ENCODE measurements at places on chromosomes 3 and 15.

DNA sequence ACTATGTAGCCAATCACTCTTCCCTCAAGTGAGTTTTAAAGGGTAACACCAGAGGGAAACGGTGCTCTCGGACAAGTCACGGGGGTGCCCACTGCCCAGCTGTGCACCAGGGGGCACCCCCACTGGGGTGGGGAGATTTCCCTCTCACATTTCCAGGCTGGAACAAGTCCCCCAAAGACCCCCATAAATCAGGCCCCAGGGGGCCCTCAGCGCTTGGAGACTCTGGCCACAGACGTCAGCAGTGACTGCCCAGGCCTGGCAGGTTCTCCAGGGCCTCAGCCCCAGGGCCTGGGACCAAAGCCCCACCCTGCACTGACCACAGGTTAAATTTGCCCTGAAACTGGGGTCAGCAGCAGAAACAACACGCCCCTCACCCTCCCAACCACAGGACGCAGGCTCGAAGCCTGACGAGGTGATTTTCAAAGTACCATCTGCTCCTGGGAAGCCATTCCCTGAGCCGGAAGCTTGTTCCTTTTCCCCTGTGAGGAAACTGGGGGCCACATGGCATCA, 17.0 kb downstream of the XXYLT1 start:
- DNase-seq = no peak

DNA sequence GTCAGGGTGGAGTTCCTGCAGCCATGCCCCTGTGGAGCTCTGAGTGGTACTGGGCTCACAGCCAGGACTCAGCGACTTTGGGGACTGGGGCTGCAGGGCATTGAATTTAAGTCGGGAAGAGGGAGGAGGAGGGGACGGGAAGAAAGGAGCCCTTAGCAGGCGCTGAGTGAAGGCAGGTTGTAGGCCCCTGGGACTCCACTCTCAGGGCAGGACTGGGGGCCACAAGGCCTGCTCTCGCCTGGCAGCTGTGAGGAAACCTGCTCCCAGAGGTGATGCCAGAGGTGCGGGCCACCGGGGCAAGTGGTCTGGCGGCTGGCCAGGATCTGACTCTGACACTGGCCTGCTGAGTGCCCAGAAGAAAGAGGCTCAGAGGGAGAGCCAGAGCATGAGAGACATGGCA, 73.5 kb downstream of the EPHB3 start:
- DNase-seq = peak; percentile 25

GRCh38 chr3:197906023-197906849, 43.8 kb upstream of the RPL35A start:
- peak; percentile 72 for DNase-seq

GRCh38 chr15:31560643-31561042, 234.0 kb downstream of the KLF13 start:
- no peak for DNase-seq

DNA sequence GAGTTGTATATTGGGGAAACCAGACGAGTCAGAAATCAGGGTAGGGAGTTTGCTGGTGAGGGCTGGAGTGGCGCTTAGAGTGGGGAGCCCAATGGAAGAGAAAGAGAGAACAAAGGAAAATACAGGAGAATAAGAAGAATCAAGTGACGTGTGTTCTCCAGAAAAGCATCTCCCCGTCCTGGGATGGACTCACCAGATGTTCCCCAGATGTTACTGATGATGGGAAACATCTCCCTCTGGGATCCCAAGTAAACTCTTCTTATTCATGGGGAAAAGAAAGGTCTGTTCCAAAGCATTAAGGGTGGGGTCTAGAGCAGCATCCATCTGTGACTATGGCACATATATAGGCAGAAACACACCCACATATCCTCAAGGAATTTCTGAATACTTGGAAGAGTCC, 3.0 kb upstream of the CSRNP1 start:
- no peak for DNase-seq

DNA sequence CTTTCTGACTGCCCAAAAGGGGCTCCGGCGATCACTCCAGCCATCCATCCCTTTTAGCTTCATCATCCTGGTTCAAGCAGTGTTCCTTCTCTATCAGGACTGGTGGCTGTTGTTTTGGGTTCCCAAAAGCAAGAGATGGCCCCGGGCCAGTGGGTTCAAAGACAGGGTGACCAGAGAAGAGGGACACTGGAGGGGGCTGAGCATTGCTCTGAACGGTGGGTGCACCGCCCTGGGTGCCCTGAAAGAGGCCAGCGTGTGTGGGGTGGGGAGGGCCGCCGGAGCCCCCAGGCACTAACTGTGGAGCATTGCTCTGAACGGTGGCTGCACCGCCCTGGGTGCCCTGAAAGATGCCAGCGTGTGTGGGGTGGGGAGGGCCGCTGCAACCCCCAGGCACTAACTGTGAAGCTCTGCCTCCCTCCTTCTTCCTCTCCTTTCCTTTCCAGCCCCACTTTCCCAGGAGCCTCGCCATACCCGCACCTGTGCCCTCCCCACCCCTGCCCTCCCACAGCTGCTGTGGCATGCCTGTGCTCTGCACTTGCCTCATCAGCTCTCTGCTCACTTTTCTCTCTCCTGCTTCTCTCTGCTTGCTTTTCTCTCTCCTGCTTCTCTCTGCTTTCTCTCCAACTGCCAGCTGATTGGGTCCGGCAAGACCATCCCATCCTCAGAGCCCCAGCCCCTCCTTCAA, 37.4 kb upstream of the OR4F6 start:
- no peak for DNase-seq

DNA sequence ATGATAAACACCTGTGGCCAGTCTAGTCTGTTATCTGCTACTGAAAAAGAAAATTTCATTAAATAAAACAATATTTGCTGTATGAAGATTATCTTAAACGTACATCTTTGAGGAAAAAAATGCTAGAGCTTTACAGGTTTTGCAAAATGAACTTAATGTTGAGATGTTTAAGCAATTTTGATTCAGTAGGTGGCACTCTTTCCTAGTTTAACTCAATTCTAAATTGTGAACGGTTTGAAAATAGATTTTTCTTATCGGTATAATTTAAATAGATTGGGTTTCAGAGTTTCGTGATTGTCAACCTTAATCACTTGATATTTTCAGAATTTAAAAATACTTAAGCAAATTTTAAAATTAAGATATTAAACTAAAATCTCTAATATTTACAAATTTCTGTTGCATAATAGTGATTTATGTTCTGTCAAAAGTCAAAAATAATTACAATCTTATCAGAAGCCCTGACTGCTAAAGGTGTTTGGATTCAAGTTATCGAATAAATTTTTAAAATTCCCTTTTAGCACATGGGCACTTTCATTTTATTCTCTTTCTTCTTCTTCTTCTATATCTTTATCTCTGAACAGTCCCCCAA, 7.0 kb upstream of the RNF111 start:
- peak; percentile 22 for DNase-seq

- DNase-seq = no peak
Measured at GRCh38 chr3:71887256-71887655, 102.3 kb upstream of the PROK2 start.

GRCh38 chr15:89870006-89870405, 23.8 kb downstream of the AP3S2 start:
- DNase-seq = no peak

GRCh38 chr3:177282119-177282655, 84.9 kb upstream of the TBL1XR1 start:
- DNase-seq = peak; percentile 94

DNA sequence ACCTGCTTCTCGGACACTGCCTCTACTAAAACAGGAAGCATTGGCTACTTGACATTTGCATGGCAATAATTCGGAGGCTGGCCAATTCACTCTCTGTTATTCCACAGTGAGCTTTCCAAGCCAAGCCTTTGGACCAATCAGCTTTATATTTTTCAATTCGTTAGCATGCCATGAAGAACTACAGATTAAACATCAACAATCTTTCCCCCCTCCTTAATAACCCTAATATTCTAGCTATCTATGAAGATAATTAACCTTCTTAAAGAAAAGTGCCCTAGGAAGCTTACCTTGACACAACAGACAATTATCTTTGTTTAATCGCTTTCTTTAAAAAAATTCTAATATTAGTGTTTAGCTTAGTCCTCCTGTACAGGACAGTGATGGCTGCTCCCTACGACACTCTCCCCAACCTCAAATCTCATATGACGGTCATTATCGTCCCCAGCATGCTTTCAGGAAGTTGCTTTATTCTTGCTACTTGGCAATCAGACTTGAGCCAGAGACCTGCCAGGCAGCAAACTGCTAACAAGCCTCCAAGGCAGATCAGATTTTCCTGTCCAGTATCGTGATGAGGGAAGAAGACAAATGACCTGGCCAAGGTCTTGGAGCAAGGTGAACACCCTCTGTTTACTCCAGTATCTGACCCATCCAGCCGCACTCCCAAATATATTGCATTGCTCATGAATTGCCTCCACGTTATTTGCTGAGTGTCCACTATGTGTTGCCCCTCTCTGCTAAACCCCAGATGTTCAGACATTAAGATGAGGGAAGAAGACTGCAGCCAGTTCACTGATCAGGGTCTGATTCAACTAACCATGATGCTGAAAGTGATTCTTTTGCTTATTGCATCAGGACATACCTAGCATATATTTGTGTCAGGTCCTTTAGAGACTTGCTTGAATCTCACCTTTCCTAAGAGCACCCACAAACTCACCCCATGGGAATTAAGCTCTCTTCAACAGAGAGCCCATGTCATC, 68.1 kb upstream of the LPP start:
- DNase-seq = no peak

DNA sequence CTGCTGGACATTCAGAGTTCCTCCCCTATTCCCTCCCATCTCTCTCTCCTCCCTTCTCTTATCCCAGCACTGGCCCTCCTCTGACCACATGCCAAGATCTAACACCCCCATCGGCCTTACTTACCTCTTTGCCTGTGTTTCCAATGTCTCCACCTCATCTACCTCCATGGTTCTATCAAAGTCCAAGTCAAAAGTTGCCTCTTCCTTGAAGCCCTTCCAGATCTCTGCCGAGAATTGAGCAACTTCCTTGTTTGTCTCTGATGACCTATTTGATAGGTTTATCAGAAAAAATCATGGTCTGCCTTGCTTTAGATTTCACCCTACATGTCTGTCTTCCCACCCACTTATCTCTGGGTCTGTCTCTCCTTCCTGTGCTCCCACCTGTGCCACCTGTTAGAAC, 69.7 kb upstream of the ITGA11 start:
- no peak for DNase-seq

- no peak for DNase-seq
Measured at GRCh38 chr15:70427167-70428120, 329.7 kb upstream of the TLE3 start.

- DNase-seq = no peak
Measured at GRCh38 chr3:38140326-38141172, 2.1 kb downstream of the MYD88 start.

DNA sequence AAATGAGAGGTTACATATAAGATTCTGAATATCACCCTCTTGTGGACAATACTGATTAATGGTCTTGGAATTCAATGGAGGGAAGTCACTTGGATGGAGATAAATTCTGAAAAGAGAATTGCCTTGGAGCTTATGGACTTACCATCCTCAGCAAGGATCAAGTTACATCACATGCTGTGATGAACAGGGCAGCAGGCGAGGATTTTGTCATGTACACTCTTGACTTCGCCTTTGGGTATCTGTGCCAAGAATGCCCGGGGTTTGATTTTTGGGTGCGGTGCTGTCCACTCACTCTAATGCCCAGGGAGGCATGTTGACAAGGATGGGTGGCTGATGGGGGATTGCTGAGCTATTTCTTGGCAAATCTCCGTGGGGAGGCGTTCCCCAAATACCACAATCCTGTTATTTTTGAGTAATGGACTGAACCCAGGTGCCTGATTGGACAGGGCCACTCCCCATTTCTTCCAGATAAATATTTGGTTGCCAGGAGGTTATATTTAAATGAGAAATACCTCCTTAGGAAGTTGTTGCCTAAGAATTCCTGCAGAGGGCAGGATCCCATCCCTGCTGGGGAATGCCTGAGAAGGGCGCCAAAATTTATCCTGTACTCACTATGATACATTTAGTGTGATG, 96.3 kb downstream of the TPRG1 start:
- no peak for DNase-seq

DNA sequence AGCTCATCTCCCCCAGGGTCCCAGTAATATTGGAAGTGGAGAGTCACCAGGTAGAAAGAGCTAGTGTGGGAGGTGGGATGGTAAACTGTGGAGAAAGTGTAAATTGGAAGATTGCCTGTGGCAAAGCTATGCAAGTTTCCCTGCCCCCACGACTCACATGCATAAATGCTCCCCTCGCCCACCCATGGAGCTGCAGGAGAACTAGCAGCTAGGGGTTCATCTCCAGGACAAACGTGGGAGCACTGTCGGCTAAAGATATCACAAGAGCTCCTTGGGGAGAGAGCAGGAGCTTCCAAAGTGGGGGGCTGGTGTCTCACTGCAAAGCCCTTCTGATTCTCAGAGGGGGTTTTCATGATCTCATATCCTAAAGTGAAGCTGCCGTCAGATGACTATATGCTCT, 91.4 kb upstream of the PLCL2 start:
- no peak for DNase-seq

- no peak for DNase-seq
Measured at GRCh38 chr15:49247556-49248110, 77.6 kb downstream of the GALK2 start.

DNA sequence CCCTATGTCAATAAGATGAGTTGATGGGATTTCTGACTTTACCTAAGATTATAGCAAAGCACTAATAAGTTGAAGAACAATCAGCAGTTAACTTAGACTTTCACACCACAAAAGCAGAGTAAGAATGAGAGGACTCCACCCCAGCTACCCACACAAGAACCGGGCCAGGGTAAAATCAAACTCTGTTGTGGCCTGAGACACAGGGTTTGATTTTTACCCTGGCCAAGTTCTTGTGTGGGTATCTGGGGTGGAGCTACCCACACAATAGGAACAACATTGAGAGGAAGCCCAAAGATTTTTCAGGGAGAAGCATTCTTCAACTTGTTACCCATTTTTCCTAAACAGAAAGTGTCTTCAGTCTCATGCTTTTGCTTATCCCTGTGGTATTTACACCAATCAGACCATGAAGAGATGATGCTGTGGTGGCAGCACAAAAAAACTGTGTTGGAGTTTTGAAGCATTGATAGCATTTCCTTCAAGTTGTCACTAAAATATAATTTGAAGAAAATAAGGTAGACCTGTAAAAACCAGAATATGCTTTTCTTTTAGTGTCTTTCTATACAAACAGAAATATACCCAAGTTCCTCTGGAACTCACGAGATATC, 25.6 kb downstream of the CPOX start:
- no peak for DNase-seq

DNA sequence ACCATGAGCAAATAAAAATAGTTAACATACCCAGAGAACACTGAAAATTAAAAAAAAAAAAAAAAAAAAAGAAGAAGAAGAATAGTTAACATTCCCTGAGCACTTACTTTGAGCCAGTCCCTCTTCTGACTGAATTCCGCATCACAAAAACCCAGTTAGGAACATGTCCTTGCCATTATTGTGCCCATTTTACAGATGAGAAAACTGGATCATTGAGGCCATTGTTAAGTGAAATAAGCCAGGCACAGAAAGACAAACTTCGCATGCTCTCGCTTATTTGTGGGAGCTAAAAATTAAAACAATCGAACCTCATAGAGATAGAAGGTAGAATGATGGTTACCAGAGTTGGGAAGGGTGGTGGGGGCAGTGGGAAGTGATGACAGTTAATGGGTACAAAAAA, 119.5 kb downstream of the FGF12 start:
- DNase-seq = no peak

DNA sequence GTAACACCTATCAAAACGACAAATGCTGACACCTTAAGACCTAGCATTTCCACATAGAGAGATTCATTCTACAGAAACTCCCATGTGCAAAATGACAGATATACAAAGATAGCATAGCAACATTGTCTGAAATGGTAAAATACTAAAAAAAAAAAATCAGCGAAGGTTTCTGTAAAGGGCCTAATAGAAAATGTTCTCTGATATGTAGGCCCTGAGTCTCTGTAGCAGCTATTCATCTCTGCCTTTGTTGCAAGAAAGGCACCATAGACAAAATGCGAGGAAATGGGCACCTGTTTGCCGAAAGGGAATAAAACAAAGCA, 631 bp upstream of the MFGE8 start:
- no peak for DNase-seq

Data from NCI-H1436 (cell line).